ENCODE measurements at places on chromosomes 6 and 20.

DNA sequence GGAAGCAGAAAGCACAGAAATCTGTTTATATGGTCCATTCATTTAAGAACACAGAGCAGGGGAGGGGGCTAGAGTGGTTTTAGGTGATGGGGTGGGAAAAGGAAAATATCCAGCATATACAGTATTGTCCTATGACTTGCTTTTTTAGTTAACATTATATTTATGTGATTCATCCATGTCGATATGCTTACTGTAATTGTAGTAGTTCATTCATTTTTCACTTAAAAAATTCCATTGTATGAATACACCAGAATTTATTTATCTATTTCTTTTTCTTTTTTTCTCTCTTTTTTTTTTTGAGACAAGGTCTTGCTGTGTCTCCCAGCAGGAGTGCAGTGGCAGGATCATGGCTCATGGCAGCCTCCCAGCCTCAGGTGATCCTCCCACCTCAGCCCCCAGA lies 9.6 kb upstream of the PRIM2 start:
- DNase-seq = no peak

DNA sequence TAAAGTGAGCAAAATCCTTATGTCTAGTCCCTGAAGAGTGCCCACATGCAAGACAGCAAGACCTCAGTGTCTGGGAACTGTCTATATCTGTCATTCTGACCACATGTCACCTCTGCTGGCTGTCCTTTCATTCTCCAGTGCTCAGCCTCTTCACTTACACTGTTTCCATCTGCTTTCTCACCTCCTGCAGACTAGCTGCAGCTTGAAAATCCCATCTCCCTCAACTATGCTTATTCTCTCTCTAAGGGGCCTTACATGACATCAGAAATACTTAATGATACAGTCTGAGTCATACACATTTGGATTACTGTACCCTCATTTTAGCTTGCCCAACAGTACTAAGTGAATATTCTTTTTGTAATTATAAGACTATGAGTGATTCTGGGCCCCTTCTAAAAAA lies 587.8 kb downstream of the EPM2A start:
- no peak for DNase-seq

DNA sequence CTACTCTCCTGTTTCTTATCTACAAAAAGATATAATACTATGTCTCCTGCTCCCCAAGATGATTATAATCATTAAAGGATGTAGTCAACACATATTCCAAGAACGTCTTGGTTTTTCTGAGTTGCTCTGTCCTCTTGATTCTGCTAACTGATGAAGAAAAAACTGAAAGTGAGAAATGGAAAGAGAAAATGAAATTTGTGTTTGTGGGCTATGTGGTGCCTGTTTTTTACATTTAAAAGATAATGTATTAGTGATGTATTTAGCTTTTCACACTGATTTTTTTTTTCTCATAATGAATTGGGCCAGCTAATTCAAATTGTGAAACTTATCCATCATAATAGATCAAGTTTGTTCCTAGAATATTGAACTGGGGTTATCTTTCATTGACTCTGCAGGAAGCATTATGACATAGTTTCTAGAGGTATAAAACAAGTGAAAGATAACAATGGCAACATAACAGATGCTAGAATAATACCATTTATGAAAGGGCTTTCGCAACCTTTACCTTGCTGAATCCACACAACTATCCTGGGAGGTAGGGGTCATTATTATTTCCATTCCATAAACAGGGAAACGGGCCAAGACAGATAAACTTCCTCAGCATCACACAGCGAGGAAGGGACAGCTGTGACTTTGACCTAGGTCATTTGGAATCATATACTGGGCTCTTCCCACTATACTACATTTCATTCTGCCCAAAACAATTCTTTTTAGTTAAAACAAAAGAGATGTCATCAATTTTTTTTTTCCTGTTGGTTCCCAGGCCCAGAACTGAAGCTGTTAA lies 336.7 kb downstream of the GJA1 start:
- no peak for DNase-seq

GRCh38 chr6:154773610-154774089 lies 40.4 kb downstream of the SCAF8 start:
- DNase-seq = no peak

DNA sequence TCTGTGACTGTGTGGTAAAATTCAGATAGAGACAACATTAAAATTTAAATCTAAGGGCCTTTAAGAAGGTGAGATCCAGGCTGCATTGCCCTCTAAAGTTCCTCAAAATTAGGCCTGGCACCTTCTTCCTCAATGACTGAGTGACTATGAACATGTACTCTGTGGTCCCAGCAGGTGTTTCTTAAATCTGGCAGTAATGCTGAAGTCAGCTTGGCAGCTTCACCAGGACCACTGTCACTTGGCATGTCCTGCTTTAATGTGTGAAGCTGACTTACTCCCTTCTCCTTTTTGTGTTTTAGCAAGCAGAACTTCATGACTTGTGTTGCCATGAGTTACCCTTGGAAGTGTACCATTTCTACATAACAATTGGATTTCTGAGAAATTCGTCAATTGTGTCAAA lies 141.7 kb downstream of the NKAIN2 start:
- no peak for DNase-seq

DNA sequence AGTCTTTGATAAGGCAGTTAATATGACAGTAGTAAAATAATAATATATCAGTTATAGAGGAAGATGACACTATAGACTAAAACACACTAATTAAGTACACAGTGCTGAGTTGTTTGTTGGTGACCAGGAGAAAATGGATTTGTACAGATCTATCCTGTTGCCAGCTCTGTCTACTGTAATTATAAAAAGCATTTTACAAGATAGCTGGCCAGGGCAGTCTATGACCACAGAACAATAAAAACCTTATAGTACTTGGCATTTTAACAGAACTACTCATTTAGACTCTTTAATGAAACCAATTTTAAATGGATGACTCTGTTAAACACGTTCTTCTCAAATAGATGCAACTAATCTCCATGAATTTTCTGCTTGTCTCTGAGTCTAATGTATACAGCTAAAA lies 367.5 kb downstream of the BTBD9 start:
- DNase-seq = no peak

- DNase-seq = no peak
Measured at GRCh38 chr6:143647191-143647590, 30.6 kb upstream of the PHACTR2 start.

DNA sequence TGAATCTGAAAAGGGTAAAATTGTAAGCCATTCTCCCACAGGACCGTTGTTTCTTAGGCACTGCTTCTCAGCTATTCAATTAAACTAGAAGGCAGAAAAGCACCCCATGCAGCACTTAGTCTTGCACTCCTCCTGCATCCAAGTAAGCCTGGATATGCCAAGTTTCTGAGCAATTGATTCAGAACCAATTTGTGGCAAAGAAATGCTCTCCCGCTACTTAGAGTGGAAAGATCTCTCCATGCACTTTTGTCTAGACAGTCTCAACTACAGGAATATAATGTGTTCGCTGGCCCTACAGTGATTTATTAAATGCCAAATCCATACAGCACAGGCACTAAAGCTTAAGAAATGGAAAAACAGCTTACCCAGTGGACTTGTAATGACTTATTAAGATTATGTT lies 338.5 kb downstream of the HACE1 start:
- DNase-seq = no peak

- no peak for DNase-seq
Measured at GRCh38 chr6:2542101-2542857, 208.4 kb downstream of the MYLK4 start.

- peak; percentile 84 for DNase-seq
Measured at GRCh38 chr6:87289571-87289970, 32.8 kb upstream of the SMIM8 start.

GRCh38 chr6:26457264-26457805 lies 420 bp upstream of the BTN2A1 start:
- DNase-seq = no peak

- no peak for DNase-seq
Measured at GRCh38 chr6:33589392-33589730, 9.3 kb upstream of the BAK1 start.

DNA sequence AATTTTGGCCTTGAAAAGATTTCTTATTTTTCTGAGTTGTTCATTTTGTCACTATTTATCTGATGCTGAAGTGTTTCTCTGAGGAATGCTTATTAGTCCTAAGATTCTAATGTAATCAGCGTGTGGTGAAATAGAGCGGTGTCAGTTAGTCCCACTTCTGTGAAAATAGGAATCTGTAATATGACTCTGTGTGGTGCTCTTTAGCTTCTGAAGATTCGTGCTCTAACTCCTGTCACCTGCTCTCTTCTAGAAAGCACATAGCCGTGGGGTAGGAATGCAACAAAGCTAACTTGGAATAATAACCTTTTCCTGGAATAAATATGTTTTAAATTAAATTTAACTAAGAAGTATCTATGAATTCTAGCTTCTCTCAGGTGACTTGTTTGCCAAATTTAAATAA lies 90.4 kb downstream of the BCKDHB start:
- DNase-seq = no peak

GRCh38 chr6:93183531-93183972 lies 235.8 kb downstream of the EPHA7 start:
- DNase-seq = no peak

DNA sequence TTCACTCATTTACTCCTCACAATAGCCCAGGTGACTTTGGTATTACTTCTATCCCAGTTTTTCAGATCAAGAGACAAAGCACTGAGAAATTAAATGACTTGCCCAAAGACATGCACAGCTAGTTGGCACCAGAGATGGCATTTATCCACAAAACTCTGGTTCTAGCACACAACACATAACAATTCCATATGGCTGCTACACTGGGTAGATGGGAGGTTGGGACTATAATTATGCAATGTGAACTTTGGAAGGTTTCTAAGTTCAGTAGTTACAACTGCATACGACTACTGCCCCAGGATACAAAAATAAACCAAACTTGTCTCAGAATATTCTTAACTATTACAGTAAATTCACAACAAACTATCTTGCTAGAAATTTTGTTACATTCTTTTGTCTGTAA lies 54.2 kb upstream of the MLIP start:
- no peak for DNase-seq

DNA sequence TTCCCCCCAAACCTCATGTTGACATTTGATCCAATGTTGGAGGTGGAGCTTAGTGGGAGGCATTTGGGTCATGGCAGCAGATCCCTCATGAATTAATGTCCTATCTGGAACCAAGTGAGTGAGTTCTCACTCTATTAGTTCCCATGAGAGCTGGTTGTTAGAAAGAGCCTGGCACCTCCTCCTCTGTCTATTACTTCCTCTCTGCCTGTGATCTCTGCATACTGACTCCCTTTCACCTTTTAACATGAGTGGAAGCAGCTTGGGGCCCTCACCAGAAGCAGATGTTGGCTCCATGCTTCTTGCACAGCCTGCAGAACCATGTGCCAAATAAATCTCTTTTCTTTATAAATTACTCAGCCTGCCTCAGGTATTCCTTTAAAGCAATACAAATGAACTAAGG lies 127.3 kb upstream of the RALGAPA2 start:
- peak; percentile 27 for DNase-seq

GRCh38 chr20:54028276-54029011 lies 42.0 kb downstream of the BCAS1 start:
- DNase-seq = no peak

GRCh38 chr20:61499859-61500554 lies 247.9 kb downstream of the CDH4 start:
- no peak for DNase-seq

GRCh38 chr6:53744321-53744720 lies 50.5 kb upstream of the LRRC1 start:
- no peak for DNase-seq

- DNase-seq = no peak
Measured at GRCh38 chr20:37494301-37494700, 26.7 kb upstream of the NNAT start.

GRCh38 chr6:143193571-143194094 lies 132.9 kb downstream of the AIG1 start:
- DNase-seq = no peak

DNA sequence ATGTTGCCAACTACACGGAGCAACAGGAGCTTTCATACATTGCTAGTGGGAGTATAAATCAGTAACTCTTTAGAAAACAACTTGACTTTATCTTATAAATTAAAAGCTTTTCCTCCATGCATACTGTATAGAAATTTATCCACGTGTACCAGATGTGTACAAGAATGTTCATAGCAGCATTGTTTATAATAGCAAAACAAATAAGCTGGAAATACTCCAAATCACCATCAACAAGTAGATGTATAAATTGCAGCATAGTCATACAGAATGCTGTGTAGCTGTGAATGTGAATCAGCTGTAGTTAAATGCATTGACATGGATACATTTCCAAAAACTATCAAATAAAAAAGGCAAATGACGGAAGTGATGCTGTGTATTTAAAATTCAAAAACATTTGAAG lies 6.0 kb downstream of the PSMF1 start:
- no peak for DNase-seq

DNA sequence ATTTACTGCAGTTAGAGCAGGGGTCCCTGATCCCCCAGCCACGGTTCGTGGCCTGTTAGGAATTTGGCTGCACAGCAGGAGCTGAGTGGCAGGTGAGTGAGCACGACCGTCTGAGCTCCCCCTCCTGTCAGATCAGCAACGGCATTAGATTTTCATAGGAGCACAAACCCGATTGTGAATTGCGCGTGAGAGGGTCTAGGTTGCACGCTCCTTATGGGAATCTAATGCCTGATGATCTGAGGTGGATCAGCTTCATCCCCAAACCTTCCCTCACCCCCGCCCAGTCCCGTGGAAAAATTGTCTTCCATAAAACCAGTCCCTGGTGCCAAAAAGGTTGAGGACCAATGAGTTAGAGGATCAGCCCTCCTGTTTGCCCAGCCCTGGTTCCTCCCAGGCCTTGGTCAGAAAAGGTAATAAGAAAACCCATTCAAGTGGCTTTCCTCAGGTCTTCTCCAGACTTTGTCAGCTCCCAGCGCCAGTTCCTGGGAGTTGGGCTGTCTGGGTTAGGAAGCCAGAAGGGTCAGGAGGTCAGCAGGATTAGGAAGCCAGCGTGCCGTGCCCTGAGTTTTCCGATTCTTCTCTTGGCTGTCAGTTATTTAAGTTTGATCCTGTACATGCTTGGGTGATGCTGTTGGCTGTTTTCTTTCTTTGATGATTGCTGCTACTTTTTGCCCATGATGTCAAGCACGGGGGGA lies 139.9 kb upstream of the PMEPA1 start:
- DNase-seq = no peak

GRCh38 chr6:47247227-47247797 lies 62.4 kb downstream of the TNFRSF21 start:
- DNase-seq = peak; percentile 82

DNA sequence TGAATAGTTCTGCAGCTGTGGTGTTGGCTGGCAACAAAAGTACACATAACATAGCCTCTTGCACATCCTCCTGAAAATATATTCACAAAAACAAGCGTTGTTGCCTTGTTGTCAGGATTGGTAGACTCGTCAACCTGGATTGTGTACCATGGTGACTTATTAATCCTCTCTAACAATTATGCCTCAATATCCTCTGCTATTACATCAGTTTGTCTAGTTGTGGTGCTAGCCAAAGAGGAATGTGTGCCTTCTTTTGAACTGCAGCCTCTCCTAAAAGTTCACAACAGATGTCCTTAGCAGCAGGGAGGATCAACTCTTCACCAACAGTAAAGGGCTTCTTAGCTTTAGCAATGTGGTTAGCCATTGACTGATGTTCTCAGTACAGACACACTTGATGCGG lies 3.6 kb upstream of the SF3B5 start:
- no peak for DNase-seq

GRCh38 chr6:127923135-127923534 lies 22.3 kb upstream of the THEMIS start:
- DNase-seq = no peak

- DNase-seq = no peak
Measured at GRCh38 chr6:142756215-142756630, 188.8 kb downstream of the HIVEP2 start.

- DNase-seq = peak; percentile 75
Measured at GRCh38 chr6:16764188-16764950, 3.1 kb upstream of the ATXN1 start.

- no peak for DNase-seq
Measured at GRCh38 chr6:14732844-14733757, 512.8 kb upstream of the JARID2 start.

GRCh38 chr6:113828984-113829695 lies 28.0 kb upstream of the MARCKS start:
- no peak for DNase-seq
